ENCODE measurements at places on chromosomes 12 and 14.

- DNase-seq: no peak
Measured at GRCh38 chr12:100075598-100075997, 67.1 kb downstream of the BLTP3B start.

- no peak for DNase-seq
Measured at GRCh38 chr12:7650091-7650490, 15.6 kb downstream of the APOBEC1 start.

DNA sequence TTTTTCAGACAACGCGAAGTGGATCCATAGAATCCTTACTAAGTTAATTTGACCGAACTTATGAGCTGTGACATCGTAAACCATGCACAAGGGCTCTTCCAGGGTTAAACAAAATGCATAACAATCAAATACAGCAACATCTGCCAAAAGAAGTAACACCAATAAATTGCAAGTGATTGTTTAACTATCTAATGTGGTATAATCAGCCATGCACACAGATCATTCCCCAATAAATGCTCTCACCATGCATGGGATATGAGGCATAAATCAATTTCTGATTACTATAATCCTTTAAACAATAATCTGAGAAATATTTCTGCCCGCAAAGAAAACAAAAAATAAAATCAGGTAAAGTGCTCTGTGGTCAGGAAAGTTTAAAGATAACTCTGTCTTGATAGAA, 7.7 kb upstream of the PLEKHG7 start:
- no peak for DNase-seq

DNA sequence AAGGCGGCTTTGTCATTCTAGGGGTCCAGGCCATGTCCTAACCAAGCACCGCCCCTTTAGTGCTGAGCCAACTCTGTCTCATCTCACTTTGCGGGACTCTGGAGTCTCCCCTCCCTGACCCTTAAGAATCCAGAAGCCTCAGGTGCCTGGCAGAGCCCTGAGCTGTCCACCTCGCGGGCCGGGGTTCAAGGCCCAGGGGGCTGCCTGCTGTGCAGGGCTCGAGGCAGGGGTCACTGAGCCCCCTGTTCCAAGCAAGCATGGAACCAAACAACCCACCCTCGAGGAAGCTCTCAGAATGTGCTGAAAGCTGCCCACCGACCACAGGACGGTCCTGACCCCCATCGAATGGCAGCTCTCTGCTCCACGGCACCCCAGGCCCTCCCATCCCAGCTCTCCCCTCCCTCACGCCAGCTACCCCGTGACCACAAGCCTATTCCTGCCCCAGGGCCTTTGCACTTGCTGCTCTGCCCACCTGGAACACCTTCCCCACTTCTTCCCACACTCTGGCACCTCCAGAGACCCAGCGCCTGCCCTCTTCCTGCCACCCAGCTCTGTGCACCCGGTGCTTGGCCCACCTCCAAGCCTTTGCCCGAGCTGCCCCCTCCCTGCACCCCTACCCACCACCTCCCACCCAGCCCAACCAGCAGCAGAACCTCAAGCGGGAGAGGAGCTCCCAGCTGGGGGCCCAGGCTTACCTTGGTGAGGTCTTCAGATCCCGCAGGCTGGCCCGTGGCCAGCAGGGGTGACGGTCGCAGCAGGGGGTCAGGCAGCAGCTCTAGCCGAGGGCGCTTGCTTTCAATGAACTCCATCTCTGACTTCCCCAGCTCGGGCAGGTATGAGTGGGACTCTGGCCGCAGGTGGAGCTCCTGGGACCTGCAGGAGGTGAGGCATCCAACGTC, 84.3 kb downstream of the NCOR2 start:
- no peak for DNase-seq

DNA sequence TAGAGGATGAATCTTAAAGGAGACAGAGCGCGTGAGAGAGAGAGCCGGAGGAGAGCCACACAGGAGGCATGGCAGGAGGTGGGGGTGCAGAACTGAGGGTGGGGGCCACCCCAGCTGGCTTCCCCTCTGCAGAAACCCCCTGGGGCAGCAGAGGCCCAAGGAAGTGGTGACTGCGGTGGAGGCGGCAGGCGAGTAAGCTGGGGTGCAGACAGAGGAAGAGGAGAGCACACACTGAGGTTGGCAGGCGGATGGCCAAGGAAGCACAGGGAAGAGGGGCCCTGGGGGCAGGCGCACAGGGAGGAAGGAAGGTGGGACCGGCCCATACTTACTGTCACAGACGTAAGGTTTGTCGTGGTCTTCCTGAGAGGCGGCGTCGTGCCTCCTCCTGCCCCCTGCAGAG, 179.8 kb downstream of the DPF3 start:
- DNase-seq: no peak

- DNase-seq: no peak
Measured at GRCh38 chr14:50026396-50026795, 90.0 kb downstream of the VCPKMT start.

All from caudate nucleus (tissue), 63 donors.